Vagina (tissue), 2 donors: ENCODE measurements at places on chromosomes 3 and 15. TPM values are rescaled to one million over a fixed set of nuclear protein-coding genes. Genes with fewer than 3 reads are reported as not detected.

Gene XCR1
- total RNA-seq: not detected

Gene LRRC34
- total RNA-seq: 0.49 TPM

Gene ST8SIA2
- not detected for total RNA-seq

Gene GPR149
- not detected for total RNA-seq

- no peaks in the 10 kb centered on the region for H3K36me3 ChIP-seq
- H3K27me3 ChIP-seq: no peaks in the 10 kb centered on the region
- no peak overlapping the region for H3K4me3 ChIP-seq
Measured at GRCh38 chr15:70025413-70026296, 72.1 kb downstream of the TLE3 start.

DNA sequence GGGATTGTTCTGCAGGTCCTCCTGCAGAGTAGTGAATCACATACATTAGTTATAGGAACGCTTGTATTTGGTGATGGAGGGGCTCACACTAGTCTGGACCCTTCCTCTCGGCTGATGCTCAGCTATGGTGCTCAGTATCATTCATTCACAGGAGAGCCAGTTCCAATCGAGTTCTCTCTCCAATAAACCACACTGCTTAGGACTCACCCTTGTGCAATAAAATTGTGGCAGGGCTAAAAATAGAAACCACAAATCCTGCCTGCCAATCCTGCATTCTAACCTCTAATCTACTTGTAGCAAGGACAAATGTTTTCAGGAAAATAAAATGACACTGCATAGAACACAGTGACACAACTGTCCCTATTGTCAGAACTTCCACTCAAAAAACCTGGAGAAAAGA, 138.4 kb upstream of the TBL1XR1 start:
- H3K4me3 ChIP-seq: no peak overlapping the region
- H3K27me3 ChIP-seq: no peaks in the 10 kb centered on the region
- no peaks in the 10 kb centered on the region for H3K36me3 ChIP-seq
- peaks cover 33% of the 10 kb centered on the region for H3K4me1 ChIP-seq

DNA sequence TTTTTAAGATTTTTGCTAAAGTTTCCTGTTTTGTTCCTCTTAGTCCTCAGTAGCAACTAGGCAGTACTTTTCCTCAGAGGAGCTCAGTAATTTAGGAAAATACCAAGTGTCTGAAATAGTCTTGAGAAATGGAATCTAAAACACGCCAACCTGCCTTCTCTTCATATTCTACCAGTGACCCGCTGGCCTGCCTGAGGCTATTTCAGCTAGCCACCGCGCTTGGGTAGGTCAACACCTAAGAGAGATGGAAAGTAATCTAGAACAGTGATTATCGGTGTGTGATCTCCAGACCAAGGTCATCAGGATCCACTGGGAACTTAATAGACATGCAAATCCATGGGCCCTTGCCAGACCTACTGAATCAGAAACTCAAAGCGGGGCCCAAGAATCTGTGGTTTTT, 7.5 kb downstream of the LCTL start:
- no peaks in the 10 kb centered on the region for H3K4me1 ChIP-seq
- no peak overlapping the region for H3K27ac ChIP-seq
- no peak overlapping the region for H3K4me3 ChIP-seq
- no peaks in the 10 kb centered on the region for H3K36me3 ChIP-seq
- no peaks in the 10 kb centered on the region for H3K27me3 ChIP-seq
- no peak for DNase-seq
